Renal pelvis (tissue), 12 donors: ENCODE measurements at places on chromosomes 4 and X. TPM values are rescaled to one million over a fixed set of nuclear protein-coding genes. Genes with fewer than 3 reads are reported as not detected.

GRCh38 chr4:108327642-108328382 is 159.1 kb upstream of the LEF1 start:
- no peak for DNase-seq

GRCh38 chrX:123834116-123834515 is 25.7 kb upstream of the XIAP start:
- DNase-seq = no peak

- DNase-seq = no peak
Measured at GRCh38 chr4:25953740-25954139, 39.7 kb downstream of the SMIM20 start.

GRCh38 chrX:3518870-3519269 is 172.4 kb upstream of the MXRA5 start:
- no peak for DNase-seq

DNA sequence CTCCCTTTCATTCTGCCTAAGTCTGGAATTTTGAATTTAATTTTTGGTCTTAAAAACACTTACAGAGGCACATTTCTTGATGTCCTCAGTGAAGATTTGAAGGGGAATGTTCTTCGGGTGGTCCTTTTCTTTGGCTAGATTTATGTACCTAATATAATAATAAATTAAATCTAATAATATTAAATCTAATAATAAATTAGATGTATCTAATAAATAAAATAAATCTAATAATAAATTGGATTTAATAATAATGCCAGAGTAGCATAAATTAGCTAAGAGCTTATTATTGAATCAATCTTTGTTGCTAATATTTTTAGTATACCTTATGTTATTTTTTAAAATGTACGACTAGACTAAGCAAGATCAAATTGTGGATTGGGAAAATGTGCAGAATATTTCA is 39.8 kb downstream of the MAD2L1 start:
- no peak for DNase-seq

BST1 gene
- polyA plus RNA-seq = 15.6 TPM

SLC25A14 gene
- 20.8 TPM for polyA plus RNA-seq

SPINK2 gene
- polyA plus RNA-seq = not detected

HOPX gene
- polyA plus RNA-seq = 11.0 TPM

HTR2C gene
- polyA plus RNA-seq = 0.98 TPM

KIF4A gene
- polyA plus RNA-seq = 20.6 TPM
